PC-9 (cell line): ENCODE measurements at places on chromosomes 16 and 17.

DNA sequence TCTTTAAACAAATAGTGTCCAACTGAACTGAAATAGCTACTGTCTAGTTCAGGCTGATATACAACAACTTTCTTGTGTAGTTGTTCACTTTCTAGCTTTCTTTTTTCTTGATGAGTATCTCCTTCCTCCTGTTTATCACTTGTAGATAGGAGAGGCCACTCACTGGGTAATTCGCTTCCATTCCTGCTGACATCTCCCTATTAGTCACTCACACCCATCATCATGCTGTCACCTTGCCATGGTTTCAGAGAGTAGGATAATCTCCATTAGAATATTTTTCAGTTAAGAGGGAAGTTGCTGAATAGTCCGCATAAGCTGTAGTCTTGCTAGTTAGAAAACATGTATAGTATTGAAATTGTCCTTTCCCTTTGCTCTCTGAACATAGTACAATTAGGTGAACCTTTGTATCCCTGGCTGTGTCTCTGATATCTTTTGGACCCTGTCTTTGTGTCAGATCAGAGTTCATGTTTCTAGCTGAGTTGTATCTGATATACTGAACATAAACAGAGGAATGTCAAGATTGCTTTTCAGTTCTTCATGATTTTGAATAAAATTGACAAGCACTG, 64.4 kb upstream of the RASL10B start:
- DNase-seq = no peak

GRCh38 chr17:66578781-66579489, 256.0 kb upstream of the CACNG5 start:
- no peak for DNase-seq

DNA sequence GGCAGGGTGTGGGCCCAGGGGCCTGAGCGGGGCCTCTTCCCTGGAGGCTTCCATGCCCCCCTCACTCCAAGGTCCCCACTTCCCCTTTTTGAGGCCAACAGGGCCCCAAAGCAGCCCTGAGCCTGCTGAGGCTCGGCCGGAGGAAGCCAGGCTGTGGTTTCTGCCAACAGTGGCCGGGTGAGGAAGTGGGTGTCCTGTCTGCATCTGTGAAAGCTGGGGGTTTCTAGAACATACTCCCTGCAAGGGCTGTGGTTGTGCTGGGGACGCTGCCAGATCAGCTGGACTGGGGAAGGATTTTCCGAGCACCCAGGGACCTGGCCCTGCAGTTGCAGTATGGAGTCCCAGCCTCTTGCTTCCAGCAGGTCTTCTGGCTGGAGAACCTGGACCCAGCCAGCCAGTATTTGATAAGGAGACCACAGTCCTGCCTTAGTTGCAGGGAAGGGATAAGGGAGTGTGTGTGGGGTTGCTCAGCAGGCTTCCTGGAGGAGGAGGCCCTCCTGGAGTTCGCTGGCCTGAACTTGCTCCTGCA, 15.7 kb downstream of the ADCY7 start:
- no peak for DNase-seq

- DNase-seq = peak; percentile 70
These were observed 33.3 kb upstream of the RGS9 start for GRCh38 chr17:65103896-65104295.

- DNase-seq = no peak
These were observed 4.9 kb downstream of the ANKFY1 start for GRCh38 chr17:4258867-4259266.

GRCh38 chr17:44111777-44112176, 11.7 kb downstream of the HDAC5 start:
- DNase-seq = no peak

- DNase-seq = no peak
These were observed 90.0 kb downstream of the FOXL1 start for GRCh38 chr16:86668136-86668910.

DNA sequence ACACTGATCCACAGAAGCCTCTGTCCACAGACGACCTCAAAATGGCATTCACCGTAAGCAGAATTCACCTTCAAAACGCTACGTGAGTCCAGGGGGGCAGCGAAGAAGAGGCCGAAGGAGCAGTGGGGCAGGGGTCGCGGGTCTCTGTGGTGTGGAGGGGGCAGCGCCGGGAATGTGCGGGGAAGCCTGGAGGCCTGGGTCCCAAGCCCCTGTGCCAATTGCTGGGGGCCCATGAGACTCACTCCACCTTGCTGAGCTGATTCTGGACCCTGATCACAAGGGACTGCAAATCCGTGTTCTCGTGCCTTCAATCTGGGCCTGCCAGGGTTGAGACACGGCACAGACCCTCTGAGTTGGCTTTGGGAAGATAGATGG, 43.3 kb upstream of the SMPD3 start:
- DNase-seq = no peak

- DNase-seq = no peak
These were observed 20.9 kb downstream of the OSBPL7 start for GRCh38 chr17:47800686-47801085.

GRCh38 chr17:45170280-45170930, 8.7 kb downstream of the HEXIM2 start:
- DNase-seq = no peak

DNA sequence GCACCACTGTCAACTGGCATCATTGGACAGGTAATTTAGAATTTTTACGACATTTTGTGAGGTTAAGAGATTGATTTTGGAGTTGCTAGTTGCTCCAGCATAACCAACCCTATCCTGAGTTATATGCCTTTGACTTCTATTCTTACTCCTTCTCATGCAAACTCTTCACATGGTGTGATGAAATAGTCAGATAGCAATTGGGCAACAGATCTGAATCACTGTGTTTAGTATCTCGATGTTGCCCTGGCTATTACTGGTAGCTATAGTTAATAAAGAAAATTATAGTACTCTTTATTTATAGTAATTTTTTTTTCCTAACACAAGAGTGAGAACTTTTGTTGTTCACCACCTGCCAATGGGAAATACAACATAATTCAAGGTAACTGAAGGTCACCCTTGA, 494.8 kb upstream of the TOM1L1 start:
- no peak for DNase-seq

DNA sequence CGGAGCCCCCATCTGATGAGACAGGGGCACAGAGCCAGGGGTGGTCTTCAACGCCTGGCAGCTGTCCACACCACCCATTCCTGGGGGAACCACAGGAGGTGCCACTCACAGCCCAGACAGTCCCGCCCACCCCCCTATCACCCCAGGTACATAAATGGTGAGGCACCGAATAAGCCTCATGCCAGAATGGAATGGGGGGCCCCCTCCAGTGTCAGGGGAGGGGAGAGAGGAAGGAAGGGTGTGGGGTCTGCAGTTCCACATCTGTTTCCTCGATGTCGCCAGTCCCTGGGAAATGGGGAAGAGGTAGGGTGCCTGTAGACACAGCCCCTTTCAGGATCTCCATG, 1.7 kb downstream of the TMC6 start:
- DNase-seq = no peak

- no peak for DNase-seq
These were observed 21.7 kb downstream of the CENPX start for GRCh38 chr17:82000803-82001570.

GRCh38 chr16:19722981-19723380, 4.9 kb downstream of the IQCK start:
- no peak for DNase-seq

DNA sequence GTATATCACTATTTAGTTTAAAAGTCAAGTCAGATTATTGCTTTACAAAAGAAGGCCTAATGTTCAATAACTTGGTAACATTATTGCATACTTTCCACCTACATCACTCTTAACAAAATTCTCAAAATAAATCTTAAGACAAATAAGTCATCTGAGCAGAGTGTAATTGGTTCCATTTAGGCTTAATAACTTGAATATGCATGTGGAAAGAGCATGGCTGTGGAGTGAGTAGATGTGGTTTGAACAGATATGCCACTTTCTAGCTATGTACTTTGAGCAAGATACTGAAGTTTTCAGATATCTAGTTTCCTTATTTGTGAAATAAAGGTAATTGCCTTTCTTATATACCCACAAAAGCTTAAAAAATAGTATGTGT, 6.7 kb upstream of the EVI2A start:
- no peak for DNase-seq

- DNase-seq = no peak
These were observed 27.2 kb downstream of the ARHGAP27 start for GRCh38 chr17:45405250-45406086.

- DNase-seq = no peak
These were observed 42.1 kb upstream of the MLYCD start for GRCh38 chr16:83856792-83857191.

DNA sequence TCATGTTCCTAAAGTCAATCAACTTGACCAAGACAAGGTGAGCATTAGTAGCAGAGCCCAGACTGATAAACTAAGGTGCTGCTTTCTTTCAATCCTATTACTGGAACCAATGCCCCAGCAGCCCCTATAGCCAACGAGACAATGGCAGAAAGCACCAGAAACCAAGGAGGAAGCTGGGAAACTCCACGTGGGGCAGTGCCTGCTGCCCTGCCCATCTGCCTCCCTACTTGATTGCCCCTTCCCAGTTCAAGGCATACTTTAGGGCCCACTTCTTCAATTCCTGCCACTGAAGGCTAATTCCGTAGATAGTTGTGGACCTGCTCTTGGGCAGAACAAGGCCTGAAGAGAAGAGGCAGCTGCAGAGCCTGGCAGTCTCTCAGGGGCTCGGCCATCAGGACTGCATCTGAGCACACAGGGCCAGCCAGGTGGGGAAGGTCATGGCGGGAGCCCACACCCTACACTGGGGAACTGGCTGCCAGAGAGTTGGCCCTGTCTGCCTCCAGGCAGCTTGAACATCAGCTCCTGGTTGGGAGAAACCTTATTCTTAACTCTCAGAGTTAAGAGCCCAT, 30.9 kb downstream of the WSB1 start:
- no peak for DNase-seq
